ENCODE measurements at places on chromosomes 7 and 10.

GRCh38 chr10:85604884-85605283 is 761.7 kb downstream of the GRID1 start:
- DNase-seq = no peak

- no peak for DNase-seq
Measured at GRCh38 chr7:124192885-124193284, 160.0 kb upstream of the TMEM229A start.

GRCh38 chr7:4809666-4810065 is 34.2 kb downstream of the AP5Z1 start:
- DNase-seq = no peak

- peak; percentile 76 for DNase-seq
Measured at GRCh38 chr7:141072548-141073172, 1.2 kb upstream of the TMEM178B start.

- DNase-seq = no peak
Measured at GRCh38 chr7:5502721-5503243, 79.1 kb upstream of the TNRC18 start.

DNA sequence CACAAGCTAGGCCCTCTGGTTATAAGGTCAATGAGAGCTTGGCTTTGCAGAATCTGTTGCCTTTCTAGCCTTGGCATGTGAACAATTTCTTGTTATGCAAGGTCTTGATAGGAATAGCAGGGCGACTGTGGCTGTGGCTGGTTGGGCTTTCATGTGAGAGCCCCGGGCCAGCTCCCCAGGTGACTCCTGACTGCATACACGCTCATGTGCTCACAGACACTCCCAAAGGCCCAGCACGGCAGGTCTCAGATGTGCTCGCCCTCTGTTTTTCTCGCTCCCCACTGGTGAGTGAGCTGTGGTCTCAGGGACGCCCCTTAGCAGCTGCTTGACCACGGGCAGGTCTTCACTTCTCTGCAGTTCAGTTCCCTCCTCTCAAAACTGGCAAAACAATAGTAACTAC is 37.1 kb upstream of the ZNF32 start:
- no peak for DNase-seq

GRCh38 chr10:32155075-32155516 is 98.9 kb upstream of the KIF5B start:
- DNase-seq = no peak

- DNase-seq = no peak
Measured at GRCh38 chr7:130951976-130952876, 218.2 kb upstream of the KLF14 start.

DNA sequence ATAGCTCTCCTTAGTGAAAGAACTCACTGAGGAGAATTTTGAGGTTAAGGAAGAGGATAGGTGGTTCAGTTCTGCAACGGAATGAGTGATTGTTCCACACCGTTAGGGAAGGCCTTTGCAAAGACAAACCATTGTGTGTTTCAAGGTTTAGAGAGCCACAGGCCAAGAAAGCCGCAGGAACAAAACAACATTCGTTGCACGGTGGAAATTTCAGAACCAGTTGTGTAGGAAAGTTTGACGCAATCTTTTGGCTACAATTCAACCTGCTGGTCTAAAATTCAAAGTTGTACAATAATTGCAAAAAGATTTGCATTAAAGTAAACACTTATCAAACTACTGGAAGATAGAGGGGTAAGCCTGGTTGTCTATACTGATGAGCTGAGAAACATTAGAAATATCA is 91.4 kb downstream of the FAM107B start:
- DNase-seq = no peak

- DNase-seq = no peak
Measured at GRCh38 chr10:110101464-110102144, 93.8 kb downstream of the ADD3 start.

DNA sequence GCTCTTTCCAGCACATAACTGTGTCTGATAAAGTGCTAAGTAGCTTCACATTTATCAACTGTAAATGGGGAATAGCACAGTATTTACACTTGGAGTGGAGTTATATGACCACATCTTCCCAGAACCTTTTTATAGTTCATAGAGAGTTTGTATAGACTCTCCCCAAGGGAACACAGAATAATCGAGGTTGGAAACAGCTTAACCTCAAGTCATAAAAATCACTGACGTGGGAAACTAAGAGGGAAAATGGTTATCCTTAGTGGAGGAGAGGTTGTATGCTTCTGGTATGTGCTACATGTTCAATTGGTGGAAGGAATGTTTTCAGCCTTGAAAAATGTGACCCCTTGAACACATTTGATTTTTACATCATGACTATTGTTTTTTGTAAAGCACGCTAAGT is 167.9 kb upstream of the KIAA1217 start:
- DNase-seq = no peak

DNA sequence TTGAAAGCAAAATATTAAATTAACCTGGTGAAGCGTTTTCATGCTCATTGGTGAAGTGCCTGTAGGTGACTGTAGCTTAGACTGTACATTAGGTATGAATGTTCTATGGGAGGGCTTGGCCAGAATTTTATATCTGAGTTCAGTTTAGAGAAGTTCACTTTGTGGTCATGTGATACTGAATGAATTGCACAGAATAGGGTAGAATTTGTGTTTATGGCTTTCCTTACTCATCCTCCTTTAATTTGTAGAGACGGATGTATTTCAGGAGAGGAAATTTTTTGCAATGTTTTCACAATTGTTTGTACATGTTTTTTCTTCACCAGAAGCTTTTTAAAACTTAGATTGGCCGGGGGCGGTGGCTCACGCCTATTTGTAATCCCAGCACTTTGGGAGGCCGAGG is 32.3 kb downstream of the REEP3 start:
- no peak for DNase-seq

- DNase-seq = no peak
Measured at GRCh38 chr7:11601761-11602160, 230.2 kb downstream of the THSD7A start.

DNA sequence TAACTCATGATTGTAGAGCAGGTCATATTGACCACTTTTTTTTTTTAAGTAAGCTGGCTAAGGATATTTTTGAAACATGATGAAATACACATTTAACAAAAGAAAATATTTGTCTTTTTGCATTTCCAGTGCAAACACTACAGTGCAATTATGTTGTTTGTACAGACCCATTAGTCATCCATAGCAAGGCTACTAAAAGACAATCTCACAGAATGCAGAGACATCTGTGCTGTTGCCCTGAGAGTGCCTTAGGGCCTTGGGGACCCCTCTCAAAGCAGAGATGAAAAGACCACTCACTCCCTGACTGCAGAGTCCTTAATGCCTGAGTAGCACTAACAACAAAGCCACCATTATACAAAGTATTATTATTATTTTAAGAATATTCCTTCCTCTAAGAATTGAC is 104.5 kb downstream of the NRCAM start:
- DNase-seq = no peak

- peak; percentile 27 for DNase-seq
Measured at GRCh38 chr10:104406715-104407650, 53.4 kb downstream of the CFAP58 start.

- DNase-seq = no peak
Measured at GRCh38 chr10:90461437-90462155, 396.2 kb downstream of the HTR7 start.

DNA sequence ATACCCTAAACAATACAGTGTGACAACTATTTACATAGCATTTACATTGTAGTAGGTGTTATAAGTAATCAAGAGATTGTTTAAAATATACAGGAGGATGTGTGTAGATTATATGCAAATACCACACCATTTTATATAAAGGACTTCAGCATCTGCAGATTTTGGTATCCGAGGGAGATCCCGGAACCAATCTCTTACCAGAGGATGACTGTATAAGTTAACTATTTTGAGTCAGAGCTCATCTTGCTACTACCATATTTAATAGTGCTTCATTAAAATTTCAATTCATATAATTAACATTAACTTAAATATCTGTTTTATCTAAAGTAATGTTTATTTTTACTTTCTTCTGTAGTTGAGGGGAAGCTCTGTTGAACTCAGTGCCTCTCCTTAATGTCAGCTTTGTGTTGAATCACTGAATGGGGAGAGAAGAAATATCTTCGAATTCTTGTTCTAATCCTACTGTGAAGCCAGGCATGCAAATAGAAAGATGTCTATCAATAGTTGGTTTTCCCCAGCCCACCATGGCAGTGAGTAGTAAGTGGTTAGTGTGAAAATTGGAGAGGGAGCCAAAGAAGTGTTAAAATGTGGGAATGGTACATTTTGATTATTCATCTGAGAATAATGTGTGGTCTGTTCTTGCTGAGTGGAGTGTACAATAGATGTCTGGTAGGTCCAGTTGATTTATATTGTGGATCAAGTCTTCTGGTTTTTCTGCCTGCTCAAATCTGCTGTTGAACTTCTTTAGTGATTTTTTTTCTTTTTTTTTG is 90.1 kb upstream of the CYP26C1 start:
- DNase-seq = no peak

- peak; percentile 32 for DNase-seq
Measured at GRCh38 chr7:99325001-99325493, 651 bp upstream of the ARPC1A start.

DNA sequence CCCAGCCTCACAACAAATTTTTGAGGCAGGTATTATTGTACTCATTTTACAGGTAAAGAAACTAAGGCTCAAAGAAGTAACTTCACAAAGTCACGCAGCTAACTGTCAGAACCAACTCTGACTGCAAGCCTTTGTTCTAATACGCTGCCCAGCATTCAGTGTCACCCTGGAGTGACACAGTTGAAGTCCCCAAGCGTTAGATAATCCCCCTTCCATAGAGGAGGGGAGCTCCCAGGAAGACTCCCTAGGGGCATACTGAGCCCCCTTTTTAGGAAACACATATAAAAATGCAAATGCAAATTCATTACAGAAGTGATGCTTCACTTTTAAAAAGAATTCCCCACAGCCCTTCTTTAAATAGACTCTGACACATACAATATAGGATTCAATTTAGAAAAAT is 101.0 kb upstream of the MACROH2A2 start:
- DNase-seq = no peak

DNA sequence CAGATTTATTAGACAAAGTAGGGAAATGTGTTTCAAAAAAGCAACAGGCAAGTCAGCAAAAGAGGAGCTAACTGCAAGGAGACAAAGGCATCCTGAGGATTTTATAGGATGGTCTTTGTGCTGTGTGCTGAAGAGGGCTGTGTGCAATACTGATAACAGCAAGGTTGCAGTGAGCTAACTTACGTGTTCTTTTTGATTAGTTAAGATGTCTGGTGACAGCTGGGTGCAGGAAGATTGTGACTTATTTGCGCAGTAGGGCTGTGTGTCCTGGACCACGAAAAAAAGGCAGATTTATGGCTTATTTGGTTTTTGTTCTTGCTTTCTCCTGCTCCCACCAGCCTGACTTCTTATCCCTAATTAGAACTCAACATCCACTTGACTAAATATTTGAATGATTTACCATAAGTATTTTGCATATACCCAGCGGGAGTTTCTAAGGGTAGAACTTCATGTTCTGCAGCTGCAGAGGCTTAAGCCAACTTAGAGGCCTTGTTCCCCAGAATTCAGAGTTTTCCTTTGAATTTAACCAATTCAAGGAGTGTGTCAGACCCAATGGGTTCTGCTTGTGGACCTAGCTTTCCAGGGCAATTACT is 119.0 kb downstream of the ANKRD26 start:
- no peak for DNase-seq

DNA sequence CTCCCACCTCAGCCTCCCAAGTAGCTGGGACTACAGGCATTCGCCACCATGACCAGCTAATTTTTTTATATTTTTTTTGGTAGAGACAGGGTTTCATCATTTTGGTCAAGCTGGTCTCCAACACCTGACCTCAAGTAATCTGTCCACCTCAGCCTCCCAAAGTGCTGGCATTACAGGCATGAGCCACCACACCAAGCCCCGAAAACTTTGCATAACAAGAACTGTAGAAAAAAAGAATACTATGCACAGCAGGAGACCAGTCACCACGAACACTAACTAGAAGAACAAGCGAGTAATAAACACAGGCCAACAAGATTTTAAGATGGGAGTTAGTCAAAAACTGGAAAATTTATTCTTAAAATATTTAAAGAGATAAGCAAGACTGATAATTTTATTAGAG is 447.0 kb downstream of the ETV1 start:
- no peak for DNase-seq

GRCh38 chr10:122347170-122347841 is 27.2 kb upstream of the PLEKHA1 start:
- DNase-seq = no peak

DNA sequence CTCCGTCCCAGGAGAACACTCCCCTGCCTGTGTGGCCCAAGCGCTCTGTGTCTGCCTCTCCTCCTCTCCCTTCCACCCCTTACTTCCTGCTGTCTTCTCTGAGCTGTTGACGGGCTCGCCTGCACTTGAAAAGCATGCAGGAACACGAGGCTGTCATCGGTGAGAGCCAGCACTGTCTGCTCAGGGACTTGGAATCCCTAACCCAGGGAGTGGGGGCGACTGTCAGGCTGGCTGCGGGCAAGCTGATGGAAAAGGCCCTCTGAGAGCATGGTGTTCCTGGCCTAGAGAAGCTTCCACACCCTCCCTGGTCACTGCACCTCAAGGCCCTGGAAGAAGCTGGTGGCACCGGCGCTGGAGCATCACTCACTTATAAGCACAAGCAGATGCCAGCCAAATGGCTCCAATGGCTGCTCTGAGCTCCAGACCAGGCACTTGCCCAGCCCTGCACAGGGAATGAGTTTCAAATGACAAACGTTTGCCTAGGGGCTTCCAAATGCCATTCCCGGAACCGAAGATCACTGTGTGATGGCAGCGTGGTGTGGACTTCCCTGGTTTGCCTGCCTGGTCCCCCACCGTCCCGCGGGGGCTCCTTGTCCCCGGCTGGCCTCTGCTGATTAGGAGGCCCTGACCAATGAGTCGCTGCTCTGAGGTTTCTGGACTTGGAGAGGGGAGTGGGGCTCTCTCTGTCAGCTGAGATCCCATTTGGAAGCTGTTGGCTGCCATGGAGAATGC is 56.7 kb upstream of the EBF3 start:
- DNase-seq = no peak

- DNase-seq = no peak
Measured at GRCh38 chr7:92848851-92849250, 12.5 kb upstream of the CDK6 start.

DNA sequence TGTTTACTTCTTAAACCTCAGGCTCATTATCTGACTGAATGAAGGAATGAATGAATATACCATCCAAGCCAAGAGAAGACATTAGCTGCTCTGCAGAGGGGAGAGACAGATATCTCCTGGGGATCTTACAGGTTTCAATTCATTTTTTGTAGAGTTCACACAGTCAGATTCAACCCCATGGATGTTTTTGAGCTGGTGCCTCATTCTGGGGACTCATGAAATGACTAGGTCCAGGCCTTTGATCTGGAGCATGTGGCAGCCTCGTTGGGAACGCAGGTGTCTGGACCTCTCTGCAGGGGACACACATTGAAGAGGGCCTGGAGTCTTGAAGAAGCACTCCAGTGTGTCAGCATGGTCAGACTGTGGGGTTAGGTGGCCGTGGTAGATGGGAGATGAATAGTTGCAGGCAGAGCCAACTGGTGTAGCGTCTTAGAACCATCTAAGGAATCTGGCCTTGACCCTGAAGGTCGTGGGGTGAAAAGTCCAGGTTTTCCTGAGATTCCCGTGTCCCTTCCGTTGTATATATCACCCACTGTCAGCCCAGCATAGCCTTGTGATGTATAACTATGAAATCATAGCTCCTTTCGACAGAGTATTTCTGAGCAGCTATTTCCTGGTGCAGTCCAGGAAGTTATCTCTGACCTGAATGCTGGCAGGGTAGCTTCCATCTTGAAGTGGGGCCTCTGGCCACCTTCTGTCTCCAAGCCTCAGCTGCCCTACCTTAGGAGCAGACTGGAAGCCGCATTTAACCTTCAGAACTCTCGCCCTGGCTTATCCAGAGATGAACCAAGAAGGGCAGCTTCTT is 22.3 kb downstream of the BTBD16 start:
- no peak for DNase-seq
